ENCODE measurements at places on chromosomes 11 and 22.

DNA sequence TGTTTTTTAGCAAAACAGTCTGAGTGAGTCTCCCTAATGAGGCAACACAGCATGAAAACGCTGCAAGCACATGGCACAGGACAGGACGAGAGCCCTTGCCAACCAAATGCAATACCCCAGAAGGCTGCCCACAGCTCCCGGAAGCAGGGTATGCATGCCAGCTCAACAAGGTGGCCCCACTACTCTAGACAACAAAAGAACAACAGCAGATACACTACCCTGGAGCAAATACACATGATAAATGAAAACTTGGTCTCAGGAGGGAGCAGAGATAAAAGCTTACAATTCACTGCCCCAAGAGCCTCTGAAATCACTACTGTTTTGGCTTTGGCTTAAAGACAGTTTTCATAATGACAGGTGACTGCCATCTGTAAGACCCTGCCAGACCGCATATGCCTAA is 785.4 kb upstream of the API5 start:
- no peak for DNase-seq

GRCh38 chr11:126871792-126872191 is 128.8 kb downstream of the KIRREL3 start:
- no peak for DNase-seq

DNA sequence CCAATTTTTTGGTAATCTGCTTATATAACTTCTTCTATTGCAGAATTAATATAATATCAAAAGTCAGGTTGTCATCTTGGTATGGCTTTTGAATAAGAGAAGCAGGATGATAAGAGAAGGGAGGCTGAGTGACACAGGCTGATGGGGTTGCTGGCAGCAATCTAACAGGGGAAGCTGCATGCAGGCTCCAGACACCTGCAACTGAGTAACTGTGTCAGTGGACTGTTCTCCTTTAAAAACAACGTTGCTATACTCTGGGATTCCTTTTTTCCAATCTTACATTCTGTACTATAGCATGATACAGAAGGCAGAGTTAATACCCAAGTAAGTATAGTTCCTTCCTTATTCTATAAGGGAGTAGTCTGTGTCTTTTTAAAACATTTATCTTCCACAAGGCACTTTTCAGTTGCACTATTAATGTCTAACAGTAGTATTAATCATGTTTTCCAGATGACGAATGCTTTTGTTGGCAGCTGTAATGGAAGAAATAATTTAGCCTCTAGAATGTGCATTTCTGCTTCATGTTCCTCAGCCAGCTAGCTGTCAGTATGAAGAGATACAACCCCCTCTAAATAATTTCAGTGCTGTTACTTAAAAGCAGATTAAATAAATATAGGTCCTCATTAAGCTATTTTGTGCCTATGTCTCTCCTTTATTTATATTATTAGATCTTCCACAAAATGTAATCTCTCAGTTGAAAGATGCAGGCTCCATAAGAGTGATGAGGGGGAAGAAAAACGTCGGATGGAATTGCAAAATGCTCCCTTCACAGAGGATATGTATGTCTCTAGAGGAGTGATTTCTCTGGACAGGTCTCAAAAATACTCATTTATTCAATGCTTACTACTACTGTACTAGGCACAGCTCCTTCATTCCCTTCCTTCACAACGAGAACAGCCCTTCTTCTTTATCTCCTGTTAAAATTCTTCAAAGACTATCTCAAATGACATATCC is 50.8 kb downstream of the ATG16L2 start:
- no peak for DNase-seq

GRCh38 chr11:61587541-61587941 is 6.7 kb upstream of the SYT7 start:
- DNase-seq: no peak

DNA sequence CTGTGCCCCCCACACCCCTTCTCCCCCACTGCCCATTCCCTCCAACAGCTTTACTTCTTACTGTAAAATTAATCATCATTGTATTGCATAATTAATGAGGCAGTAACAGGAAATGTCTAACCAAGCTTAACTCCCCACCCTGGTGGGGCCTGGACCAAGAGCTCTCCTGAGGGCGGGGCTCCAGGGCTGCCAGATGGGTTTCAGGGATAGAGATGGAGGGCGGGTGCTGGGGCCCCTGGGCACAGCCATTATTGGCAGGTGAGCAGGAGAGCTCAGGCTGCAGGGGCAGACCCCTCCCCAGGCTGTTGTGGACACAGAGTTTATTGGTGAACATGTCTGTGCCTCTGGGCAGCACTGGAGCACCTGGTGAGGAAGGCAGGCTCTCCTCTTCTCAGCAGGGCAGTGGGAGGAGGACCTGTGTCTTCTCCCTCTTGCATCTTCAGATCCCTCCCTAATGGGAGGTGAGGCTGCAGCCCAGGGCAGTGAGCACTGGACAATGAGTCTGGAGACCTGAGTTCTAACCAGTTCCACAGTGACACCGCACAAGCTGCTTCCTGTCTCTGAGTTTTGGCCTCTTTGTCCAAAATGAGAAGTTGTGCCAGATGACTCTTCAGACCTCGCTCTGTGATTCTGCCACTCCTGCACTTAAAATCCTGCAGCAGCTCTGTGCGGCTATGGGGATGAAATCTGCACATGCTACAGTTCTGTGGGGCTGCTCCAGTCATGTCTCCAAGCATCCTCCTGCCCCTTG is 233.3 kb downstream of the CEP164 start:
- DNase-seq: no peak

- DNase-seq: no peak
Observed at GRCh38 chr22:46972901-46973831, 210.7 kb downstream of the TBC1D22A start.

- no peak for DNase-seq
Observed at GRCh38 chr22:47591709-47592108, 829.3 kb downstream of the TBC1D22A start.

- DNase-seq: no peak
Observed at GRCh38 chr11:67640758-67641337, 1.3 kb upstream of the TBX10 start.

DNA sequence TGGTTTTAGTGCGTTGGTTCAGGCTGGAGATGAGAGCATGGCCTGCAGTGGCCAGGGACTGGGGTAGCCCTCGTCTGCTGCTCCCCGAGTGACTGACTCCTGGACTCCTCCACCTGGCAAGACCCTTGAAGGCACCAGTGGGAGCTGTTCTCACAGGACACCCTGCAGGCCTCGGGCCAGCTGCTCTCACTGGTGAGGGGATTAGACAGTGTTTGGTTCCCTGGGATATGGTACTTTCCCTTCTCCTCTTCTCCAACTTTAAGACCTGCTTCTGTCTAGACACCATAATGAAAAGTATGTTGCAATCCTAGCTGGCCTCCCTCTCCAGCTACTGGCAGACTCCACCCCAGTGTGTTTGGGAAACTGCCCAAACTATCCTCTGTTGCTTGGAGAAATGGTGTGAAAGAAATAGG is 168.8 kb upstream of the CADM1 start:
- no peak for DNase-seq

GRCh38 chr11:94477624-94478023 is 16.0 kb downstream of the MRE11 start:
- DNase-seq: no peak

DNA sequence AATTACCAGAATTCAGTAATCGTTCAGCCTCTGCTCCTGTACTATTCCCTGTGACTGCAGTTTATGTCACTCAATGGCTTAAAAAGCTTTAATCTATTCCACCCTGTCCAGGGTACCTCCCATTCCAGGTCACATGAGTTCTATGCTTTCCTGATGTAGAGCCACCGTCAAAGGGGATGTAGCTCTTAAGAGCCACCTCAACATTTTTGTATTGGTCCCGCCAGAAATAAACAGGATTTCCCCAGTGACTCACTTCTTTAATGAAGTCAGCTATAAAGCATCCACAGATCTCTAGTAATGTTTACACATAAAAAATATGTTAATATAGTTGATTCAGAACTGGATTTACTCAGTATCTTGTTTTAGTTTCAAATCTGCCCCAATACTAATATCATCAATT is 1.3 kb upstream of the OR8D1 start:
- no peak for DNase-seq

- no peak for DNase-seq
Observed at GRCh38 chr11:67700141-67700540, 25.7 kb upstream of the ALDH3B2 start.

DNA sequence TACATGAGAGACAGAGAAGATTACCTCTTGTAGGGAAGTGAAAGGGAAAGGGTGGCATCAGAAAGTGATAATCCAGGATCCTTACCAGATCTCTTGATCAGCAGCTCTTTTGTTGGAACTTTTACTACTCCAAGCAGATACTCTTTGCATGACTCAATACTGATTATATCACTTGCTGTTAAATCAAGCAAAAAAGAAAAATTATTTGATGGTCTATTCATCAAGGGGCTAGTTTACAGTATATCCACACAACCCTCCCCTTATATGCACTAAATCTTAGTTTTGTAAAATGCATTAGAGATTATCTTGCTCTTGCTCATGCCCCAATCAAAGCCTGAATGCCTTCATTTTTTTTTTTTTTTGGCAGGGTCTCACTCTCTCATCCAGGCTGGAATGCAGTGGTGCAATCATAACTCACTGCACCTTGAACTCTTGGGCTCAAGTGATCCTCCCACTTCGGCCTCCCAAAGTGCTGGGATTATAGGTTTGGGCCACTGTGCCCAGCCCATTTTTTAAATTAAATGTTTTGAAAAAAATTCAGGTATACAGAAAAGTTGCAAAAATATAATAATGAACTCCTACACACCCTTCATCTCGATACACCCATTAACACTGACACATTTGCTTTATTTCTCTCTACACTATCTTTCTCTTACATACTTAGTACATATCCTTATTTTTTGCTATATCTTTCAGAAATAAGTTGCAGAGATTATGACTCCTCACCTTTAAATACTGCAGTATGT is 76.1 kb upstream of the UCP3 start:
- no peak for DNase-seq

DNA sequence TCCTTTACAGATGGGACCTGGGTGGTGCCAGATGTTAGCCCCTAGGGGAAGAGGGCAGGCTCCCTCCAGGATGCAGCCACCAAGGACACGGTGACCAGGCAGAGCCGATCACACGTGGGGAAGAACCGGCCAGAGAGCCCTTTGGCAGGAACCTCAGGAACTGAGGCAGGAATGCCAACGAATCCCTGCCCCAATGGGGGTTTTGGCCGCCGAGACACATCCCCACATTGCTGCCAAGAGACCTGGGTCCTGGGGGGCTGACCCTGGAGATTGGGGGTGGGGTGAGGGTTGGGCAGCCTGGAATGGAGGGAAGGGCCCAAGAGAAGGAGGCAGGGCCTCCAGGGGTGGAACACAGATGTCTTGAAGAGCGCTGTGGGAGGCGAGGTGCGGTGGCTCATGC is 28.7 kb upstream of the LMO1 start:
- DNase-seq: no peak

DNA sequence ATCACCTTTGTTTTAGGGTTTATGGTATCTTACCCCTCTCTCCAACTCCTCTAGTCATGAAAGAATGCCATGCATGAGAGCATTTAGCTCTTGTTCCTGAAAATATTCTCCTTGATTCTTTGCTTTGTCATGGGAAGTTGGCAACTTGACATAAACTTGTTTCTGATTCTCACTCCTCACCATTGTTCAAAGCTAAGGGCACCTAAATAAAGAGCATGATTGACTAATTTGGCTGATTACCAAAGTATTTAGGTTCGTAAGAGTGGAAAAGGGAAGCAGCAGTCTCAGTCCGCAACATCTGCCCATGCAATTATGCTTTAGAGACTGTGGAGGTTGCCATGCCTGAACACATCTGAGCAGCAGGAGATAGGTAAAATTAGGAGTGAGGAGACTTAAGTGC is 26.4 kb downstream of the OR52K1 start:
- no peak for DNase-seq

DNA sequence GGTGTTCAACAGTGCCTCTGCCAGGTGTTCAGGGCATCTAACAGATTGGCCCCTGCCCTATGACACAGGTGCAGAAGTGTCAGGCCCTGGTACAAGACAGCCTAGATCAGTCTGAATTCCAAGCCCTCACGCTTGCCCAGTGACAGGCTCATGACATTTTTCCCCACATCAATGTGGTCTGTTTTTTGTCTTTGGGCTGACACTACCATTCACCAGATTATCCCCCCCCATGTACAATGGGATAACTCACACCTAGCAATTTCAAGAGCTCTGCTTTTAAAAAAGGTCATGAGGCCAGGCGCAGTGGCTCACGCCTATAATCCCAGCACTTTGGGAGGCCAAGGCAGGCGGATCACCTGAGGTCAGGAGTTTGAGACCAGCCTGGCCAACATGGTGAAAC is 155.5 kb upstream of the PITPNB start:
- no peak for DNase-seq

DNA sequence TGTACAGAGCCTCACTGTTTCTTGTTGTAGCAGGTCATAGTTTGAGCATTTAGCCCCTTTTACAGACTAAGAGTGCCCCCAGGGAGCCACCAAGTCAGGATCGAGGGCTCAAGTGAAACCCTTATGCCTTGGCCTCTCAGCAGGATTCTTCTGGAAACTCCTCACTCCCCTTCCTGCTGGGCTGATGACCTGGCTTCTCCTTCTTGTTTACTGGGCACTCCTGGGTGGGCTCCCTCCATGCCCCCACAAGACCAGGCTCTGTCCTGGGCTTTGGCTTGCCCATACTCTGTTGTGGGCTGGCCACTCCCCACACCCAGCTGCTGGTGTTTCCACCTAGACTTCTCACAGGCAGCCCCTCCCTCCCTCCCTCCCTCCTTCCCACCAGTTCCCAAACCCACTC is 69.6 kb downstream of the MED15 start:
- DNase-seq: no peak

DNA sequence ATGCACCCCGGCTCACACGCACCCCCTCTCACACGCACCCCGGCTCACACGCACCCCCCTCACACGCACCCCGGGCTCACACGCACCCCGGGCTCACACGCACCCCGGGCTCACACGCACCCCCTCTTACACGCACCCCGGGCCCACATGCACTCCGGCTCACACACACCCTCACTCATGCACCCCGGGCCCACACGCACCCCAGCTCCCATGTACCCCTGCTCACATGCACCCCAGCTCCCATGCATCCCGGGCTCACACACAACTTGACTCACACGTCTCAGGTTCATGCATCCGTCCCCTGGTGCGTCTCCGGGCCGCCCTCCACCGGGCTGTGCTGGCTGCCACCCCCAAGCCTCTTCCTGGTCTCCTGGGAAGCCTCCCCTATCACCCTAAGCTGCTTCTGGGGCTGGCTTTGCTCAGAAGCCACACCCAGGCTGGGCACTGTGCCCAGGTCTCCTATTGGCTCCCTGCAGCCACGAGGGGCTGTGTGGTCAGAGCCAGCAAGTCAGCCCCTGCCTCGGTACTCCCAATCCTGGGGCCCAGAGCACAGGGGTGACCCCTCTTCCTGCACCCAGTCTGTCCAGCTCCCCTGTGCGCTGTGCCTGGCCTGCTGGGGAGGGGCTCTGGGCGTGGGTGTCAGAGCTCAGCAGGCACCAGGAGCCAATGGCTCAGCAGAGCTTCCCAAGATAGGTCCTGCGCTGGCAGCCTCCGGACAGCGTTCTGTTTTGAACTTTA is 16.9 kb downstream of the TSPAN4 start:
- DNase-seq: no peak

DNA sequence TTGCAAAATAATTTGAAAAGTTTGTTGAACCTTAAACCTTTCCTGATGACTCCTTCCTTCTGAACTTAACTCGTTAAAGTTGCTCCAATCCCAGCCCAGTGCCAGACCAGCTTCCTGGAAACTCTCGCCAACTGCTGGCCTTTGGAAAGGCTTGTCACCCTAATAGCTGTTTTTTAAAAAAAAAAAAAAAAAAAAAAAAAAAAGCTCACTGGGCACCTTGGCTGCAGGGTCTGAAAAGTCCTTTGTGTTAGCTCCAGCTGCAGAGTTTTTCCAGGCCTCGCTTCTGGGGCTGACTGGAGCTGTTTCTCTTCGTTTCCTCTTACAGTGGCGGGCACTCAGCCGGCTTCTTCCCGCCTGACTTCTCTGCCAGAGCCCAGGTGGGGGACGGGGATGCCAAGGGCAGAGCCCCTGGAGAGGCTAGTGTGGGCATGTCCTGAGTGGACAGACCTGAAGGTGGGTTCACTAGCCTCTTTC is 25.1 kb downstream of the KCNQ1OT1 start:
- DNase-seq: peak; percentile 6
